HepG2 (cell line): ENCODE measurements at places on chromosomes 6 and 20. TPM values are rescaled to one million over a fixed set of nuclear protein-coding genes. Genes with fewer than 3 reads are reported as not detected.

- DNase-seq = no peak
Observed at GRCh38 chr6:157135691-157136090, 187.6 kb downstream of the TMEM242 start.

GRCh38 chr6:109722564-109723254 lies 31.6 kb downstream of the FIG4 start:
- no peak for DNase-seq

GRCh38 chr6:159943101-159943632 lies 25.7 kb upstream of the IGF2R start:
- peak; percentile 35 for DNase-seq

DNA sequence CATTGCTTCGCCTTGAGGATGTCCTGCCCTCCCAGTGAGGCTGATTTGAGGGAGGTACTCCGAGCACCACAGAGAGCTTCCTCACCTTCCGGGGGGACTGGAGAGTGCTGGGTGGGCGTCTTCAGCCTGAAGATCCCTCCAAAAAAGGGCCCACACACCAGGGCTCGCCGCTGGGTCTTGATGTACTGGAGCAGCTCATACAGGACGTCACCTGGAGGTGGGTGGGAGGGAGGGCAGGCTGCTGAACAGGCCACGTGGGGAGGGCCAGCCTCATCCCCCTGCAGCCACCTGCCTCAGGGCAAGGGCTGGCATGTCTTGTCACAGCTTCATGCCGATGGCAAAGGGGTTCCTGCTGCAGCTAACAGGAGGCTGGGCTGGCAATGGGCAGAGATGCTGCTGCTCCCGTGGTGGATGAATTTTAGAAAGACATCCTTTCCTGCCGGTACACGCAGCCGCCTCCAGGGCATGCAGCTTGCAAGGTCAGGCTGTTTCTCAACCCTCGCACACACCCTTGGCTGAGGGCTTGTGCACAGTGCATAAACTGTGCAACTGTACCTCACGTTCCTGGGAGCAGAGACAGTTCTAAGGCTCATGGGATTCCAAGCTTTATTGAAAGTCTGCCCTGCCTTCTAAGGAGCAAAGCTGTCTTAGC lies 14.0 kb downstream of the ETV7 start:
- no peak for DNase-seq

DNA sequence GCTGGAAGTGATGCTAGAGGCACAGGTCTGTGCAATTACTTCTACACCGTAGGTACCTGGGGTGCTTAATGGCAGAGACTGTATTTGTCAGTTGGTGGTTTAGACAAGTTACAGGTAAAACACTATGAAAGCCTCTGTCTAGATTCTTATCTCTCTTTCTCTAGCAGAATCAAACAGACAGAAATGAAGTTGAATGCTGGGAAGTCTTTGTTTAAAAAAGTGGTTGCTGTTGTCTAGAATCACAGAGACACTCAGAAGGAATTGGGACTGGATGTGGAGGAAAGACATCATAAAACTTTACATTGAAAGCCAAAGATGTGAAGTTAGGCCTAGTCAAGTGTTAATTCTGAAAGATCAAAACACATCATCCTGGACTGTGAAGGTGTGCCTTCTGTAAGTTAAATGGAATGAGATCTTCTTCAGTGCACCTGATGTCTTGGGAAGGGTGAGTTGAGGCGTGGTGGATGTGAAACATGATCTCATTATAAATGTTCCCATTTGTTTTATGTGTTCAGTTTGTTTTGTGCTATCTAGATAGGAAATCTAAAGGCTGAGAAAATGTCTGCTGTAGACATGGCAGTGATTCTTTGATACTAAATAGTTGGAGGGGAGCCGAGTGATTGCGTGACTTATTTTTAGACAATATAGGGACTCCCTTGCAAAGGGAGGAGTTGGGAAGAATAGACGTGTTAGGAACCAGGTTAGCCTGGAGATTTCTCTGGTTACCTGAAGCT lies 290.2 kb downstream of the SOX4 start:
- no peak for DNase-seq

DNA sequence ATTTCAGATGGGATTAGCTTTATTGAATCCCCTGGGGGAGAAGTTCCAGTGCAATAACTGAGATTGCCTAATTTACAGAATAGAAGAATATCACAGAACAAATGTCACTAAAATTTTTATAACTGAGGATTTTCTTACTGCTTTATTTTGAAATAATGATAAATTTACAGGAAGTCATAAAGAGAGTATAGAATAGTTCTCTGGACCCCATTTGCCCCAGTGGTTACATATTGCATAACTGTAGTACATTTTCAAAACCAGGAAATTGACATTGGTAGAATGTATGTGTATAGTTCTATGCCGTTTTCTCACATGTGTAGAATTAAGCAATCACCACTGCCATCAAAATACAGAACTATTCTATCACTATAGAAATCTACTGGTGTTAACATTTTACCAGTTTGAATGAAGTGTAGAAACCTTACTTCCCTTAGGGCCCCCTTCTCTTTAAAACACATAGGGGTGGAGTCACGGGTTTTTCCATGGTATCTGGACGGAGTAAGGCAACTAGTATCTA lies 18.3 kb downstream of the KIF6 start:
- no peak for DNase-seq

DNA sequence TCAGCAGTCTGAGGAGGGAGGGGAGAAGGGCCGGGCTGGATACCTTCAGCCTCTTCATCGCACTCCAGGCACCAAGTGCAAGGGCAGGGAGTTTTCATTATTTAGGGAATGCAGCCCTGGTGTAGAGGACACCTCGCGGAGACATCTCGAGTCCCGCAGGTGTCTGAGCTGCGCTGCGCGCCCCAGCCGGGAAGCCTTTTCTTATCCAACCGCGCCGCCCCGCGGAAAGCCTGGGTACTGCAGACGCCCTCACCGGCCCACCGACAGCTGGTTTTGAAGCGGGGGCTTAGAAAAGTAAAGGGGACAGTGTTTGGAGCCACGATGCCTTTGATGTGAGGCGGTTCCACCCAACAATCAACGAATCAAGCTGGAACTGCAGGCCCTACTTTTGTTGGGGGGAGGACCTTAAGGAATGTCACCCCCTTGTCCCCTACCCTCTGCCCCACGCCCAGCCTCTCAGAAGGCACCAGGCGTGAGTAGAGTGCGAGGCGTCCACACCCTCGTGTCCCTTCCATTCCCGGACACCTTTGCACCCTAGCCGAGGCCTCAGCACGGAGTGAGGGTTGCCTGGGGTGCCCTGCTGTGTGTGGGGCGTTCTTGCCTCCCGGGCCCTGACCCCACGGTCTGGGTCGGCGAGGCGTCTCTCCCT lies 8.6 kb downstream of the NKX2-2 start:
- DNase-seq = peak; percentile 55

DNA sequence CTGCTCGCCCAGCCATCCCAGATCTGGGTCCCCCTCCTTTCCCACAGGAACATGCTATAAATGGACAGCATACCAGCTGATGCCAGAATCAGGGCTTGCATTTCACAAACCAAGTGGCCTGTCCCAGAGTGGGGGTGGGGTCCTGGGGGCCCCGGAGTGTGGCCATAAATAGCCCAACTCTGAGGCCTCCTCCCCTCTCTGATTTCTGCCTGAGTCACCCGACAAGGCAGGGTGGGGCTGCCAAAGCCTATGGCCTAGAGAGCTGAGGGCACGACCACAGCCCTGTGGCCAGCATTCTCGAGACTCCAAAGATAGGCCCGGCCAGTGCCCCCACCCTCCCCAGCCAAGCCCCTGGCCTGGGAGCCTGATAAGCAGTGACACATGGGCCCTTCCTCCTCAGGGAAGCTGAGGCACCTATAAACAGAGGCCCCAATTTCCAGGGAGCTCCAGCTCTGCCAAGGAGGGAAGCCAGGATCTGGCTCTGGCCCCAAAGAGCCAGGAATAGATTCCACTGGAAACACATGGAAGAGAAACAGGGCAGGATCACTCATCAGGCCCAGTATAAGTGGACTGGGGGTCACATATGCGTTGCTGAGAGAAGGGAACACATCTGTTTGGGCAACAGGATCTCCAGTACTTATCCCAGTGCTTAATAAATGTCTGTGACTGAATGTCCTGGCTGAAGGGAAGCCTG lies 20.3 kb downstream of the SNTA1 start:
- no peak for DNase-seq

GRCh38 chr20:21901470-21902275 lies 196.2 kb downstream of the PAX1 start:
- no peak for DNase-seq

- no peak for DNase-seq
Observed at GRCh38 chr6:42696526-42697267, 25.7 kb downstream of the PRPH2 start.

DNA sequence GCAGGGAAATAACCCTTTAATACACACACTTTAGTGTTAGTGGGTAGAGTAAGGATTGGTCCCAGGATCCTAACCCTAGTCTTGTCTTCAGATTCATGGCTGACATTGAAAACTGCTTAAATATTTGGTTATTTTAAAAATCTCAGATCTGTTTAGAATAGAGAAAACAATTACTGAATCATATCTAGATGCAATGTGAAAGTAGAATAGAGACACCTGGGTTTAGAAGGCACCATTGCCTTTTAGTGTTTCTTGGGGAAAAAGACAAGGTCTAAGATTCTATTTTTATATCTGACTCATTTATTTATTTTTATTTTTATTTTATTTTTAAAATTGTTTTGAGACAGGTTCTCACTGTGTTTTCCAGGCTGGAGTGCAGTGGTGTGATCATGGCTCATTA lies 6.0 kb downstream of the DDX43 start:
- no peak for DNase-seq

Gene OTOR
- total RNA-seq = not detected in 2 replicates

Gene AGER
- total RNA-seq = 0.41 and 1.9 TPM in 2 replicates

Gene PLAGL2
- 15.3 and 26.5 TPM in 2 replicates for total RNA-seq

Gene FOXP4
- 11.0 TPM in 2 replicates for total RNA-seq

Gene PRDM13
- total RNA-seq = not detected in 2 replicates
